ENCODE measurements at places on chromosomes 2 and 18. TPM values are rescaled to one million over a fixed set of nuclear protein-coding genes. Genes with fewer than 3 reads are reported as not detected.

CHRNG gene
- total RNA-seq = not detected

HOXD3 gene
- 14.5 TPM for total RNA-seq

INHBB gene
- total RNA-seq = under 0.01 TPM

- no peak for DNase-seq
Observed at GRCh38 chr2:239093542-239093941, 245.7 kb downstream of the TWIST2 start.

DNA sequence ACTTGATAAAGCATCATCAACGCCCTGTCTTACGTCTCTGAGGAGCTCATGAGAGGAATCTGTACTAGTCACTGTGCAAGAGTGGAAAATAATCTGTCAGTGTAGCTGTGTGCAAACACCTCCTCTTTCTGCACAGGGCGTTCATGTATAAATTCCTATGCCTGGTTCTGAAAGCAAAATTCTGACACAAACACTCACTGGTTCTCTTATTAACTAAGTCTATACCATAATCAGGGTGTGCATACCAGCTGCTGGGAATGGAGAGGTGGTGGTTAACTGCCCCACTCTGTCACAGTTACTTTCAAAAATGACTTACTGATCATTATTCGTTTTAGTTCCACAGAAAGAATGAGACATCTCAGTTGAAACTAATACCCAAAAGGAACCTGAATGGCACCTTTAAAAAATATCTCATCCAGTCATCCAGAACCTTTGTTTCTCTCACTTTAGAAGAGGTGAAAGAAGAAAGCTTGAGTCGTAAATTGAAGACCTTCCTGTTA is 35.7 kb downstream of the STK39 start:
- no peak for DNase-seq

GRCh38 chr2:159201360-159202063 is 85.0 kb downstream of the WDSUB1 start:
- peak; percentile 58 for DNase-seq

C1QL2 gene
- total RNA-seq = not detected

DNA sequence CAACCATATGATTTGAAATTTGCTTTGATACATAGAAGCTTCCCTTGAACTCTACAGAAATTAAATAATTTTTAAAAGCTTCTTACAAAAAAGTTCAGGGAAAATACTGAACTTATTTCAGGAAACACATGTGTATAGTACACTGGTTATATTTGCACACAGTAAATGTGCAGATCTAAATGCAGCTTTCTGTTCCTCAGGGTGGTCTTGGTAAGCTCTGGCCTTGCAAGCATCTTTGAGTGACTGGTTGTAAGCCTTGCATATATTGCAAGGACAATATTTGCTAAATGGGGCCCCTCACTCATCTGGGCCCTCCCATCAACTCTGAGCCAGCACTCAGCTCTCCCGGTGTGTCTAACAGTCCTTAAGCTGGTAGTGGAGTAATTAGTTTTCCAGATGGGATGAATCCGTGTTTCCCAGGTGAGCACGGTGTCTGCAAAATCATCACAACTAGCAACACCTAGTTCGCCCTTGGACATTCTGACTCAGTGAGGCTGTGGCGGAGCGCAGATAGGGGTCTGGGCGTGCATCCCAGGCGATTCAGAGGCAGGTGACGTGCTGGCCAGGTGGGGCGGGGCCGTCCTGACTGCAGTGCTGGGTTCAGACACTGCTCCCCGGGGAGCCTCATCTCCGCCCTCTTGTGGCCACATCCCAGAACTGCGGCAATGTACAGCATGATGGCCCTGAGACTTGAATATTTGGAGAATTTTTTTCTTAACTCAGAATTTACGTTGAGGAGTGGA is 149.6 kb downstream of the MBP start:
- DNase-seq = peak; percentile 77

POTEJ gene
- not detected for total RNA-seq

- no peak for DNase-seq
Observed at GRCh38 chr2:237438080-237438940, 24.3 kb upstream of the COL6A3 start.

DNA sequence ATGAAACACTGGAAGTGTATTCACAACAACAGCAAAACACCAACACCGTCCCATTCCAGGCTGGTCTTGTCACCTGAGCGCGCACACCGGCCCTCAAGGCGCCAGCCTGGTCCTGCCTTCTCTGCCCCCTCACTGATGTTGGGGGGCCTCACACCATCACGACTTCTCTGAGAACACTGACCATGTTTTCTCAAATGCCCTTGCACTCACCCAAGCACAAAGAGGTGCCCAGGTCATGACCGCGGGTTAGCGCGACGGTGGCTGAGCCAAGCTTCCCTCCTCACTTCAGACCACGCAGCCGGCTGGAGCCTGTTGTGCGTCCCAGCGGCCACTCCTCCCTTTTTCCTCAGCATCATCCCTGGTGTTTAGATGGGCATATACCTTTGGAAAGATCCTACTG is 101.3 kb upstream of the SALL3 start:
- DNase-seq = no peak

PCARE gene
- not detected for total RNA-seq

DNA sequence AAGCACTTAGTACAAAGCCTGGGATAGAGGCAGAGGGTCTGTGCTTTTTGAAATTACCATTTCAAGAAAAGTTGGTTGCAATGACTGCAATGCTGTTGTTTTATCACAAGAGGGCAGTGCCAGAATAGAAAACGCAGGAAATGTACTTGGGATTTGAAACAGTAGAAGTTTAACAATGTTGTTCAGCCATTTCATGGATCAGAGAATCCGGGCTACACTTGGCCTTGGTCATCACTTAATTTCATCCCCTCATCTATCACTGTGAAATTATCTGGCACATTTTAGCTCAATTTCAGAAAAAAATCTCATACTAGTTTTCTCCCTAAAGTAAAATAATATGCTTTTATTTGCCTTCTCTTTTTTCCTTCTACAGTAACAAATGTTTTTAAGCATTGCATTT is 70.8 kb downstream of the RAPGEF4 start:
- peak; percentile 69 for DNase-seq

DNA sequence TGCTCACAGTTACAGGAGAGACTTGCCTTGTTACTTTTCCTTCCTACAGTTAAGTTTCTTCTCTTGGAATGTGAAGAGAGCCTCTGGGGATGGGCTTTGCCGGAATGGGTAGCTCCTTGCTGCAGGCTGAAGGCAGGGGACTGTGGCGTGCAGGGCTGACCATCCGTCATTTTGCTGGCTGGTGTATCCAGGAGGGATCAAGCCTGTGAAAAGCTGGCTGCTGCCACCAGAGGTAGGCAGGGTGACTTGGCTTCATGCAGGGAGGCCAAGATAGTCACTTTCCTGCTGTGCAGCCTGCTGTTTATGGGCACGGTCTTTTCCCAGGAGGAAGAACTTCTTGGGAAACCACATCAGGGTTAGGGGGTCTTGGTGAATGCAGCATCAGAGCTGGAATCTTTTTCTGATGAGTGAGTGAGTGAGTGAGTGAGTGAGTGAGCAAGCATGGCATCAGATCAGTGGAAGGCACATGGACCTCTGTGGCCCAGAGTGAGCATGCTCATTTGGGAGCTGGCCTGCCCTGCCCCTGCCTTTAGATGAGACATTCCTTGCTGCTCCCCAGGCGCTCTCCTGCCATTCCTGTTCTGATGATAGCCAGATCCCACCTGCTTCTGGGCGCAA is 33.0 kb downstream of the FHOD3 start:
- no peak for DNase-seq

DNA sequence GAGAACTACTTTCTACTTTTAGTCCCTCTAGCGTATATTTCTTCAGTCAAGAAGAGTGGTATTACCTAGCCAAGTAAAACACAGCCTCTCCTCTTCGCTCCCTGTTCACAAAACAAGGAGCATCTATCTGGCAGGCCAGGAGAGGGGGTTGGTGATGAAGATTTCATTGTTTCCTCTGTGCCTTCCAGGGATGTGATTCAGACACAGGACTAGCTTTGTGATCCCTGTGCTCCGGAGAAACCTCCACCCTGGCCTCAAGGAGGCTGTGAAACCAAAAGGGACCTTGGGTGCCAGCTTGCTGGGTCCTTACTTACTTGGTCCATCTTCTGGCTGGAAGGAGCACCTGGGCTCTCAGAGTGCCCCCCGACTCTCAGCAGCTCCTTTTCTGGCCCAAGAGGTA is 5.7 kb downstream of the RHOB start:
- DNase-seq = peak; percentile 70

GRCh38 chr2:16682431-16683118 is 16.9 kb upstream of the CYRIA start:
- no peak for DNase-seq

HOXD9 gene
- total RNA-seq = 10.6 TPM

DNA sequence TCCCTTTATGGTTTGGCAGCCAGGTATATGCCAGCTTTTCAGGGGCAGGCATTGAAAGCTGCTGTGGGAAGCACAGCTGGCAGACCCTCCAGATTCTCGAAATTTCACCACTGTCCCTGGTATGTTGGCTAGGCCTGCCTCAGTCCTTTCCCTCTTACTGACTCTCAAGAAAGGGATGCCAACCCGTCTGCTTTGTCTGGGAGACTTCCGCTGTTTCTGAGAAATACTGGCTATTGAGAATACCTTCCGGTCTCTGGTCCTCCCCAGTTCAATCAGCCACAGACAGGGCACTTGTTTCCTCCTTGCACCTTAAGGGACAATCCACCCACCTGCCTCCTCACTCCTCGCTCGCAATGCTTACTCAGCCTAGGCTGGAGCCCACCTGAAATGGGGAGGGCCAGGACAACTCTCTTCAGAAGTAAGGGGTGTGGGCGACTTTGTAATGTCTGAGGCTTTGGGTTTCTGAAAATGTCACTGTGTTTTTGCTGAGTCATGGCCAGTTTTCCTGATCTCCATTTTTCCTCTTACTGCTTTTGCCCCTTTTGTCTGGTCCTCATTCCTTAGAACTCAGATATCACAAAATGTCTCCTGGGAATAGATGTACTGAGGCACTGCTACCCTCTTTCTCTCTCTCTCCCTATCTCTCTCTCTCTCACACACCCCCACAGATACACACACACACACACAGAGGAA is 571.1 kb downstream of the TNS1 start:
- DNase-seq = peak; percentile 33

POLR1A gene
- total RNA-seq = 23.8 TPM

GRCh38 chr2:207334624-207335371 is 169.1 kb upstream of the KLF7 start:
- DNase-seq = peak; percentile 97

DNA sequence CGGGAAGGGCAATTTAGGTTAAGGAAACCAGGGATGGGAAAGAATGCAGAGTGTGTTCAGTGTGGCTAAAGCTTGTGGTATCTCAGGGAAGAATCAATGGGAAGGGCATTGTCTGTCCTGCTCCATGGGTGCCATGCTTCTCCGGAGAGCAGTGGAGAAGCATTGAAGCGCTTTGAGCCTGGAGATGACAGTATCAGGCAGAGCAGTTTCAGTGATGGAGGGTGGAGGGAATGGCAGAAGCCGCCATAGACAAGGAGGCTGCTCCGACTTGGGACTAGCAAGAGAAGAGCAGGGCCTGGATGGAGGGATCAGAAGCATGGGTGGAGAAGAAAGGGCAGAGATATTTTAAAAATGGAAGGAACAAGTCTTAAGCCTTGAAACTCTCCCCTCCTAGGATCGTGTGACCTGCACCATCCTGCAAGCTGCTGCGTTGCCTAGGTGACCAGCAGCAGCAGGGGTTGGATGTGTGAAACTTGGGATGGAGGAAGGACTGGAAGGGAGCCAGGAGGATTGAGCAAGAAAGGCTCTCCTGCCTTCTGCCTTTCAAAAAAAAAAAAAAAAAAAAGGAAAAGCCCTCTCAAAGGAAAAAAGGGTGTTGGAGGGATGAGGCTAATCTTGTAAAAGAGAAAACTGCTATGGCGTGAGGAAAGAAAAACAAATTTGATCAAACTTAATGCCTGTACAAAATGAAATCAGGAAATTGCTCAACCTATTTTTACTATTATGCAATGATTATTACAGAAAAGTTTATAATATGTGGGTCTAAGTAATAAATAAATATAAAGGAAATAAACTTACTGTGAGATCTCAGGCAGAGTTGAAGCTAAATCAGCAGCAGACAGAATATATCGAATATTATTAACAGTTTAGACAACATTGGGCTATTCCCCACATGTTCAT is 493.8 kb upstream of the NRP2 start:
- DNase-seq = peak; percentile 89

- no peak for DNase-seq
Observed at GRCh38 chr2:242017086-242017485, 147.6 kb downstream of the RTP5 start.

- no peak for DNase-seq
Observed at GRCh38 chr2:168848225-168848624, 42.0 kb downstream of the SPC25 start.

GRCh38 chr2:210859314-210859713 is 302.9 kb downstream of the CPS1 start:
- no peak for DNase-seq

- DNase-seq = no peak
Observed at GRCh38 chr2:26074676-26075075, 40.8 kb downstream of the RAB10 start.

DNA sequence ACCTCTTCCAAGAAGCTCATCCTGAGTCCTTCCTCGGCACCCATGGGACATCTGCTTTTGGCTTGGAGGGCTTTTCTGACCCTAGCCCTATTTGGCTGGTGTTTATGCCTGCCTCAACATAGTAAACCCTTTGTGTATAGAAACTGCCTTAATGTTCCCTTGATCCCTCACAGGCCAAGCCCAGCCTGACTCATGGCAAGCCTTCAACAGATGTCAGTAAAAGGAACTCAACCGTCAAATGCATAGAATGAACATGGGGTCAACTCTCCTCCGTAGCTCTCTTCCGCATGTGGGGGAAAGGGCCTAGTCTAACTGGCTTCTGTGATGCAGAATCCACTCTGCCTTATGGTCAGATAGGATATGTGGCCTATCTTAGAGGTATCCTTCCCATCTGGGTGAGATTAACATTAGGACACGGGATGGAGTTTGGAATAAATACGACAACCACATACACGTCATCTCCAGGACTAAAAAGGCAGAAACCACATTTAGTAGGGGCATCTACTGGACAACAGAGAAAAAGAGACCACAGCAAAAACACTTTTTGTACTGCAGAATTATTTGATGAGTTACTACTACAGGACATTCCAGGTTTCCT is 2.5 kb upstream of the NPAS2 start:
- DNase-seq = peak; percentile 38

OBSL1 gene
- total RNA-seq = 67.0 TPM

DNA sequence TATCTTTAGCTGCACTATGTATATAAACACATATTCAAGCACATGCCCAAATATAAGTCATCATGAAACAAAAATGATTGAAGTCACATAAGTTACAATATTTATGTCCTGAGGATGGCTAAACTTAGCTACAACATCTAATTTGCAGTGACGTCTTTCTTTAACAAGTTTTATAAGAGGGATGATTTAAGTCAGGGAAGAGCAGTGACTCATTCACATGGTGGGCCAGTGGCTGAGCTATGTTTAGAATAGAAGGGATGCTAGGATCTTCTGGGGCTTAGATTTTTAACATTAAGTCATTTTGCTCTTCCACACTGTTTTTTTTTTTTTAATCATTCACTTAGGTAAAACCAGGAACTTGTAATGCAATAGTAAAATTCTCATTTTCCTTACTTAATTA is 22.3 kb downstream of the ADCYAP1 start:
- no peak for DNase-seq
